ENCODE measurements at places on chromosomes 6 and 20.

DNA sequence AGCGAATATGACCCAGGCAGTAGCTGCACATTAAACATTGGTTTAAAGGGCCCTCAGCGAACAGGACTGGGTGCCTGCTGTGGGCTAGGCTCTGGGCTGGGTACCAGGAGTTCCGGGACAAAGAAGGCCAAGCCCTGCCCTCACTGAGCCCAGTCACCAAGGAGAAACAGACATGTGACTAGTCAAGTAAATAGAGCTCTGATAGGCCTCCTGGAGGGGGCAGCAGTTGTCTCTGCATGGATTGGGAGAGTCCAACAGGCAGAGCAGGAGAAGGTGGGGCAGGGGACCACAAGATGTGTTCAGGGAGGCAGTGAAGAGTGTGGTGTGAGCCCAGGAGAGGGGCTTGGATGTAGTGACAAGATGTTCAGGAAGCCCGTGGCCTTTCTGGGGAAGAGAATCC is 3.1 kb downstream of the HM13 start:
- no peak for DNase-seq

DNA sequence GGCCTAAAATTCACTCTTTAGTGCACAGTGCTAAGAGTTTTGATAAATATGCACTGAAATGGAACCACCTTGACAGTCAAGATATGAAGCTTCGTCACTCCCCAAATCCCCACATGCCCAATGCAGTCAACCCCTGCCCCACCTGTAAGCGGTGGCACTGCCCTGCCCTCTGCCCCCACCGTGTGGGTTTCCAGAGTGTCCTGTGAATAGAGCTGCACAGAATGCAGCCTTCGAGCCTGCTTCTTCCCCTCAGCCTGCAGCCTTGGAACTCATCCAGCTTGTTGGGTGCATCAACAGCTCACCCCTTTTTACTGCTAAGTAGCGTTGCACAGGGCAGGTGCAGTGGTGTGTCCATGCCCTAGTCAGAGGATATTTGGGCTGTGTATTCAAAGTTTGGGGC is 216.3 kb downstream of the SYNDIG1 start:
- DNase-seq = no peak

GRCh38 chr6:128032042-128032441 is 131.2 kb upstream of the THEMIS start:
- DNase-seq = no peak

DNA sequence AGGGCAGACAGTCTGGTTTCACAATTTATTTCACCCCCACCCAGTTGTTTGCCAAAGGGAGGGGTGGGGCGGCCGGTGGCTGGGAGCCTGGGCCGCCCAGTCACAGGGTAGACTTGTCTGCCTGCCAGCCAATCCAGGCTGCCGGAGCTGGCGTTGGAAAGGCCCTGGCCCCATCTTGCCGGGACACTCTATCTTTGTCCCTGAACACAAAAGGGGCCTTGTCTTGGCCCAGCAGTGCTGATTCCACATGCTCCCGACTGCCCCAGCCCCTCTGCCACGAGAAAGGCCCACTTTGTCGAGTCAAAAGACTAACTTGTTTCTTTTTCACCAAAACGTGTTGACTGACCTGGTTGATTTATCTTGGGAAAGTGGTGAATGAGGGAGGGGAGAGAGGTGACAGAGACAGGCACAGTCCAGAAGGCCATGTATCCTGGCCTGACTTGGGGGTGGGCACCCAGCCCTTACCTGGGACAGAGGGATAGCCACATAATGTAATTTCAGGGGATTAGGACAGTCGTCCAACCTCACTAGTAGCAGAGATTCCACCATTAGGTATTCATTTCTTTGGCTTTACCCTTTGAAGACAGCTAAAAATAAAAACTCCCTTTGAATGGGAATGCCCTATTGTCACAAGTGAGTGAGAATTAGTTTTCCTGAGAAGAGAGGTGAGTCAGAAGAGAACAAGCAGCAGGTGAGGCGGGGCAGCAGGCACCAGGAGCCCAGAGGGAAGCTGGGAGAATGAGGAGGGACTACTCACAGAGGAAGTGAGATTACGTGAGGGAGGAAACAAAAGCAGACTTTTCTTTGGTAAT is 67.0 kb upstream of the SIRPA start:
- DNase-seq = no peak

DNA sequence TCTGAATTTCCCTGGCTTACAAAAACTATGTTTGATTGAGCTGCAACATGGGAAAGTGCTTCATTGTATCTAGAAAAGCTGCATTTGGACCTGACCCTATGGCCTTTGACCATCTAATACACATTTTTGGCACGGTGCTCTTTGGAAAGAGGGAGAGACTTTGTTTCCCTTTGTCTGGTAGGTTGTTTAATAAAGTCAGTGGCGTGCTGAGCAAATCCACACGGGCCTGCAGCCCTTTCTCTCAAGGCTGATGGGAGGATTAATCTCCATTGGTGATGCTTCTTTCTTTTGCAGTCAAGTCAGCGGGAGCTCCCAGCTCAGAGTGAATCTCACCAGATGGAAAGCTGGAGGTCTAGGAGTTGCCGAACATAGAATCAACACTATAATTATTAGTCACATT is 314.7 kb upstream of the CNR1 start:
- DNase-seq = no peak

DNA sequence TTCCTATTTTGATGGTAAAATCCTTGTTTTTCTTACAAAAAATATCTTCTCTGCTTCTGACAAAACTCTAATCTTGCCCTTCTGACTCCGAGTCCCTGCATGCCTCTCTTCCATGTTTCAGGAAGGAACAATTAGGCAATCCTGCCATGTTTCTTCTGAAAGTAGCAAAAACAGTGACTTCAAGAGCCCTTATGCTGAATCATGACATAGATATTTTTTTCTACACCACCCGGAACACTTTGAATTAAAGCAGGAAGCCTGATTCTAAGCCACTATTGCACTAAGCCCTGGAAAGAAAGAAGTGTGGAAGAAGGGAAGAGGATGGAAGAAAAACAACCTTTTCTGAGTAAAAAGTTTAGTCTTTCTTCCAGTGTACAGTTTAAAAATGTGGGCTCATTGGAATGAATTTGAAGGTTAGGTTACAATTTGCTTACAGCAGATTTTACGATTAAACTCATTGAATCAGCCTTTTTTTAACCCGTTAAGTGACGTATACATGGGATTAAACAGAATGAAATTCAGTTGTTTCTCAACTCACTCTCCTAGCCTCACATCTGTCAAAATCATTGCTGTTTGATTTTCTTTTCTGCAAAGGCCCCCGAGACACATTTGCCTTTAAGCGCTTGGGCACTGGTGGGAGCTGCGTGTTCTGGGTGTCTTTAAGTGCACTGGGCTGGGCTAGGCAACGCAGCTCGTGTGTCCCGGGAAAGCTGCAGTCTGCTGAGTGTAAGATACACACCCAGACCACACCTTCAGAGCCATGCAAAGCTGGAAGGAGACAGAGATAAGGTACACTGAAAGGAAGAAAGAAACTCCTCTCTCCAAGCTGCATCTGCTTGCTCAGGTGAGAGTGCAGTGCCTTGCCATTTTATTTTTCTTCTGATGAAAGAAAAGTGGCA is 159.4 kb upstream of the CITED2 start:
- no peak for DNase-seq

GRCh38 chr20:35619196-35620095 is 3.8 kb downstream of the SPAG4 start:
- no peak for DNase-seq

DNA sequence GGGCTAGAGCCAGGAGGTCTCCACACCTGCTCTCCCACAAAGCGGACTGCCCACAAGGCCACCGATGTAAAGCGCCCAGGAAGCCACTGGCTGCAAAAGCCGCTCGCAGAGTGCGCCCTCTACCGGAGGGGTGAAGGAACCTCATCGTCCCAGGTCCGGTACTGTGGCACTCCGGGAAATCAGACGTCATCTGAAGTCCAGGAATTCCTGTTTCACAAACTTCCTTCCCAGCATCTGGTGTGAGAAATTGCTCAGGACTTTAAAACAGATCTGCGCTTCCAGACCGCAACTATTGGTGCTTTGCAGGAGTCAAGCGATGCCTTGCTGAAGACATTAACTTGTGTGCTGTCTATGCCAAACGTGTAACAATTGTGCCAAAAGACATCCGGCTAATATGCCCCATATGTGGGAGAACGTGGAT is 115.1 kb upstream of the ARID1B start:
- DNase-seq = no peak

DNA sequence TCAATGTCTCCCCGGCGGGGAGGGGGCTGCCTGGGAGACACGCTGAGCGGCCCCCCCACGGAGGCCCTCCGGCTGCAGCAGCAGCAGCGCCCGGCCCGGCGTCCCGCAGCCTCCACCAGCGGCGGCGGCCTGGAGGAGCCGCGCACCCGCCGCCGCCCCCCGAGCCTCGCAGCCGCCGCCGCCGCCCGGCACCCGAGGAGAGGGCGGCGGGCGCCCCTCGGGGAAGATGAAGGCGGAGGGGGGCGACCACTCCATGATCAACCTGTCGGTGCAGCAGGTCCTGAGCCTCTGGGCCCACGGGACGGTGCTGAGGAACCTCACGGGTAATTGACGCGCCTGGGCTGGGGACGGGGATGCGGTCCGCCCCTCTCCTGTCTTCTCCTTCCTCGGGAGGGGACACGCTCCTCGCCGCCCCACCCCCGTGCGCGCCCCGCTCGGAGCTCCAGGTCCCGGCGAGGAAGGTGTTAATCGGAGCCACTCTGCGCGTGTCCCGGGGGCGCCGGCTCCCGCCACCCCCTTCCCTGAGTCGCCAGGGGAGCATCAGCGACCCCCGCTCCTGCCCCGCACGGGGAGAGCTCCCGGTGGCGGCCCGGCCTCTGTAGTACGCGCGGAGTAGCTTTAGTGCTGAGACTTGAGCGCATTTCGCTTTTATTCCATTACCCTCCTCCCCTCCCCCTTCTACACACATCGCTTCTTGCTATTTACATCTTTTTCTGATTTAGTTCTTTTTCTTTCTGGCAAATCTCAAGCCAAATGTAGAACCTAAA is 686 bp downstream of the TMEM170B start:
- DNase-seq = peak; percentile 7

DNA sequence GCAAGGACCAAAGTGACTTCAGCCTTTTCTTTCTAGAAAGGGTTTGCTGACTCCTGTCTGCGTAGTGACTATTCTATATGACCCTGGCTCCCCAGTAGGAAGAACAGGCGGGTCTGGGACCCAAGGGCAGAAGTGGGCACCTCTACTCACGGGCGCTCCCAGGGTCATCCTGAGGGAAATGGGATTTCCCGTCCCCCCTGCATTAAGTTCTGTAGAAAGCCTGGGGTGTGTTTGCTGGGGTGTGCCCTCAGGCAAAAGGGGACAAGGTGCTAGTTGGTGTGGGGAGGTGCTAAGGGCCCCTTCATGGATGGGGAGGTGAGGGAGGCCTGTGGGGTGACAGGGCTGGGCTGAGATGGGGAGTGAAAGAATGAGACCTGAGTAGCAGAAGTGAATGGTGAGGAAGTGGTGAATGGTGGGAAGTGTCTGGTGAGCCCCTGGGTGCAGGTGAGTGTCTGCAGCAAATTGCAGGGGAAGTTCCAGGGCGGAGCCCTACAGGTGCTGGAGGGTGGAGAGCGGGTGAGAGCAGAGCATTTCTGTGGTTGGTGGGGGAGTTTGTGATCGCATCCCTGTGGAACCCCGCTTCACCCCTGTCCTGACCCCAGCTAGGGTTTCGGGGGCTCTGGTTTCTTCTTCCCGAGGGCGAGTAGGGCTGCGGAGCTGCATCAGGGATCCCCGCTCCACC is 21.1 kb downstream of the RAET1L start:
- no peak for DNase-seq

GRCh38 chr6:136893187-136893586 is 28.9 kb upstream of the SLC35D3 start:
- no peak for DNase-seq

DNA sequence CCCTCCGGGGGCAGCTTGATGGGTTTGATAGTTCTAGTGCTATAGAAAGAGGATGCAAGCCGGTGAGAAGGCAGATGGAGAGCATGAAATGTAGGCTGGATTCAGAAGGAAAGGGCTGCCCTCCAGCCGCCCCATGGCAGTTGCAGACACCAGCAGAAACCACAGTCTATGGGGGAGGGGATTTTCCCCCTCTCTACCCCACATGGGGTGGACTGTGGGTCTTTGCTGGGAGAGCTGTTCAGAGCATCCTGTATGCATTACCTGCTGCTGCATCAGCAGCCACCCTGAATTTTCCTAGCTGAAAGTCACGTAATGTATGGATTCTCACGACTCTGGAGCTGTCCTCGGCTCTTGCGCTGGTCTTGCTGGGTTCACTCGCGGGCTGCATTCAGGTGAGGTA is 48.8 kb upstream of the CST5 start:
- no peak for DNase-seq

DNA sequence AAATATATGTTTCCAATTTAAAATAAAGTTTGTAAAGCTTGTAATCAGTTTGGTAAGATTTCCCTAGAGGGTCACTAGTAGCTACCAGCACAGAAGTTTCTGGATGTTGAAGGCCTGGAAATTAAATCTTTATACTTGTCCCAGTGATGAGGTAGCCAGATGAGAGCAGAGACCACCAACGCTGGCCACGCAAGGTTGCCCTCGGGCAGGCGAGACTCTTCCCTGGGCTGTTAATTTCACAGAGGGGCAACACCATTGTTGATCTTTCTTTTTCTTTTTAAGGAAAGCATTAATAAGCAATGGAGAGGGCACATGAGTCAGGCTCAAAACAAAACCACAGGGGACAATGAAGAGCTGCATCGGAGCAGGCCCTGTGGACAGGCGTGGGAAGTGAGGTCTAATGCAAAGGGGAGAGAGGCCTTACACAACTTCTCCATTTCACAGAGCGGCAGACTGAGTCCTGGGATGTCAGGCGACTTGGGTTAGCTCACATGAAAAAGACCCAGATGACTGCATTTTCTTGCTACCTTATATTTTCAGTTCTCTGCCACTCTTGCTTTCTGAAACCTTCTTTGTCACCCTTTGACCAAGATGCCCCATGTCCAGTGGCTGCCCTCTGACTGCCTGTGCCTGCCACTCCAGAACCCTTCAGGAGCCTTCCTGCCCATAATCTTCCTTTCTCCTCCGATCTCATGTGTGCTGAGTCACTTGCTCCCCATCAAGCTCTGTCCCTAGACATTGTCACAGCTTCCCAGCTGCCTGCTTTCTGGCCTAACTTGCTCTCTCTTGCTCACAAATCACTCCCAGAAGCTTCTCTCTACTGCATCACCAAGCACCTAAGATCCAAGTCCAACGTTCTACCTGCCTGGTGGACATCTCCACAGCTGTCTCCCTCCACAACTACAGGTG is 107.7 kb upstream of the CDYL start:
- DNase-seq = no peak

GRCh38 chr20:5793916-5794315 is 43.7 kb downstream of the SHLD1 start:
- no peak for DNase-seq

All from cortex of kidney (tissue), 1 donor.